ENCODE measurements at places on chromosomes 1 and 21.

DNA sequence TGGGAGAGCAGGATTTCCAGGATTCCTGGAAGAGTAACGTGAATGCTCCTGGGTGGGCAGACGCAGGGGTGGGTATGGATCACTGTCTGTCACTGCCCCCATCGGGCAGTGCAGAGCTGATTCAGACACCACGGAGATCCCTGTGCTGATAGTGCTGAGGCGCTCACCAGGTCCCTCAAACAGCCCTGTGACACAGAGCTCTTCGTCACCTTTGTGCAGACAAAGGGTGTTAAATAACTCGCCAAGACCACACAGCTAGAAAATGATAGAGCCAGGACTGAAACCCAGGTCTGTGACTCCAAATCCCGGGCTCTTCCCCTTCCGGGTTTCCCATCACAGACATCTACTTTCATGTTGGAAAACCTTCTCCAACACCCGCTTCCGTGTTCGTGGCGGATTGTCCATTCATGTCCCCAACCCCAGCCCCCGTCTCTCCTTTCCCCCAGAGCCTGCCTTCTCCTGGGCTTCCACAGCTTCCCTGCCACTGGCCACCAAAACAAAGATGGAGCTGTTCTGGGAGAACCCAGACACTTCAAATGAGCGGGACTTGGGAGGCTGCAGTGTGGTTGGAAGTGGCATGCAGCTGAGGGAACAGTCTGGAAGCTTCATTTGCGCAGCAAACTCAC, 2.6 kb downstream of the EFHD2 start:
- no peak for DNase-seq

- no peak for DNase-seq
These were observed 30.2 kb upstream of the STUM start for GRCh38 chr1:226518375-226518774.

- DNase-seq: no peak
These were observed 36.1 kb downstream of the VN1R5 start for GRCh38 chr1:247291833-247292561.

DNA sequence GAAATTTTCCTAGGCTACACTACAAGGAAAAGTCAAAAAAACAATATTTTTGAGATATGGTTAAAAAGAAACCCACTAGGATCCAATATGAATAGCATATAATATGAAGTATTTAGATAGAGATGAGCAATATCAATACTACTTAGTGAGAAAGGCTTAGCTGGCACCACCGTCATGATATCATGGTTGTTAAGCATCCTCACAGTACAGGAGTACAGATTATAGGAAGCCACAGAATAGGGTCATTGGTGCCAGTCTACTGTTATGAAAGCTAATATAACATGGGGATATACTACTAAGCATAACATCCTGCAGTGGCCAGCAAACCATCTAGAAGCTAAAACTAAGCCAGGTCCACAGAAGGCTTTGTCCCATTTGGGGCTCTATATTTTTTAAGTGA, 28.4 kb upstream of the NRIP1 start:
- no peak for DNase-seq

DNA sequence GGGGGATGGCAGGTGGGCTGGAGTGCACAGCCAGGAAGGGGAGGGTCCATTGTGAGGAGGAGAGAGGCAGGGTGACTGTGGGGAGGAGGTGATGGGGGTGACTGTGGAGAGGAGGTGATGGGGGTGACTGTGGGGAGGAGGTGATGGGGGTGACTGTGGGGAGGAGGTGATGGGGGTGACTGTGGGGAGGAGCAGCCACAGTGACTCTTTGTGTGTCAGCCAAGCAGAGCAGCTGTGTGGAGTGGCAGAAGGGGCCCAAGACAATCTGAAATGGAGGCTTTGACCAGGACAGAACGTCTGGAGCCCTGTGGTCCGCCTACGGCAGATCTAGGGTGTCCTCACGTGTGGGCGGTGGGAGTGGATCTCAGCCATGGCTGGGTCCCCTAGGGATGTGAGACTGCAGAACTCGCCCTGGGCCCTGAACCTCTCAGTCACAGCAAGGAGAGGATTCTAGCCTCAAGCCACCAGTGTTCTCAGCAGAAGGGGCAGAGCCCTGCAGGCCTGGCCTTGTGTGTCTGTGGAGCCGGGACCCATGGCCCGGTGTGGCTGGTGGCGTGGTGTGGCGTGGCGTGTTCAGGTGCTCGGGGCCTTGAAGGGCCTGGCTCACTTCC, 81.5 kb downstream of the OBSCN start:
- no peak for DNase-seq

DNA sequence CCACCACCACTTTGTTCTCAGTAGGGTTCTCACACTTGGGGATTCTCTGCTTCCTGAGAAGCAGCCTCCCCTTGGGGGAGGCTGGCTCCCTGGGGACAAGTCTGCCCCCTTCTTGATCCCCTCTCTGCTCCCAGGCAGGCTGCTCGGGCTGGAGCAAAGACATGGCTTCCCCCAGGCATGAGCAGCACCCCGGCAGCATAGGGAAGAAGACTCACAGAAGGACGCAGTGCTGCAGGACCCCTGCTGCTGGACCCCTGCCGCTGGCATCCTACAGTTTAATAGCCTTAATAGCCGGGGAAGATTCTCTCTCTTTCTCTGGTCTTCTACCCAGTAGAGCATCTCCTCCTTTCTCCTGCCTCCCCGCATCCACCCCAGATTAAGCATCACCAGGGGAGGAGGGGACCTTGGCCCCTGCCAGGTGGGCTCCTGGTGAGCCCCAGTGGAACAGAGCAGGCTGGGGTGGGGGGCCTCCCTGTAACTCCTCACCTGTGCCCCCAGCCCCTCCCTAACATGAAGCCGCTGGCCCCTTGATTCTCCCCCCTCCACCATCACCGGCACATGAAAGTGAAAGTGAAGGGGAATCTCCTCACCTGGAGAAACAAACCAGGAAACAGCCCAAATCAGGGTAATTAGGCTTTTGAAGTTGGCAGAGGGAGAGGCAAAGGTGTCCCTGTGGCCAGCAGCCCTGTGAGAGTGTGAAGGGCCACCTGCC, 2.5 kb downstream of the WNT3A start:
- DNase-seq: no peak

DNA sequence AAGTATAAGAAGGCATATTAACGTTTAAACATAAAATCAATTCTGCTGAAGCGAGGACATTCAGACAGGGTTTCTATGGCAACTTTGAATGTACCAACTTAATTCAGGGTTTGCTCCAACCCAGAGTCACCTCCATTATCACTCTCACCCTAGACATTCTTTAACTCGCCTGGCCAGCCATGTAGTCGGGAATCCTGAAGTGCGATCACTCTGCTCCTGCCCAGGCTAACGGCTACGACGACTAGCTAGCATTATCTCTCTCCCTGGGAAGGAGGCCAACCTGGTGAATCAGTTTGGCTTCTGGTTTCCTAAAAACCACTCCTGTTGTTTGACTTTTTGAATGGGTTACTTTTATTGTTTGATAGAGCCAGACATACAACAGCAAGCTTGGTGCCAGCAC, 38.9 kb upstream of the ZBTB18 start:
- peak; percentile 21 for DNase-seq

DNA sequence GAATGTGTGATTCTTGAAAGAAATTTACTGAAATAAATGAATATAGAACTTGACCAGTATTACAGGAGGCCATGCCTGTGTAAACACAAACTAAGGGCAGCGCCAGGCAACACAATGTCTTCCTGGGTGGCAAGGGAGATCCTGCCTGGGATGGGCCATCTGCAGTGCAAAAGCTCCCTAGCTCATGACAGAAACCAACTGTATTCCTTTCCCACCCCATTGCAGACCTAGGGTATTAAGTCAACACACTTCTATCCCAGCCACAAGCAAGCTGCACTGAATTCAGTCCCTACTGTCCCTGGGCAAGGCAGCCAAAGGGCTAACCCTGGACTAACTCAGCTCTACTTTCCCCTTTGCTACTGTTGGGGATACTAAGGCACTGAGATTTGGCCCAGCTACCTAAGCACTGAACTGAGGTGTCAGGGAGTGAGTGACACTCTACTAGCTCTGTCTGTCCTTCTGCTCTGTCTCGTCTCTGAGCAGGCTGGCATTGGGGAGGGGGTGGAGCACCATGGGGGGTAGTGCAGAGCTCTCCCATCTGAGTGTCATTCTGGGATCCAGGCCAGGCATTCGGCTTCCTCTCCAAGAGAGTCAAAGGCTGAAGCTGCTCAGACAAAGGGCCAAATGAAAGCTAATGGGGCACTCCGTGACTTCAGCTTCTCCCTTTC, 2.5 kb downstream of the INKA2 start:
- DNase-seq: no peak

DNA sequence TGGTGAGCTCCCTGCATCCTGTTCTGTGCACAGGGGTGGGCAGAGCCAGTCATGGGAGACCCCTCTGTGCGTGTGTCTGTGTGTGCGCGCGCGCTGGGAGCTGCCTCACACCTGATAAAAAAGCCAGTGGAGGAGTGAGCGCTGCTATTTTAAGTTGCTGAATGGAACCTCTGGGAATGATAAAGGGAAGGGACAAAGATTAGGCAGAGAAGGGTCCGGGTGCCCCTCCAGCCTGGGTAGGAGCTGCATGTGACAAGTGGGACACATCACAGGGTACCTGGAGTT, 847 bp downstream of the ADORA1 start:
- DNase-seq: no peak

GRCh38 chr1:239543873-239544272, 157.5 kb downstream of the CHRM3 start:
- no peak for DNase-seq

Measured in foreskin keratinocyte (primary cell).